ENCODE measurements at places on chromosomes 3 and 15.

GRCh38 chr3:195838714-195839113 lies 27.0 kb upstream of the MUC4 start:
- no peak for DNase-seq

GRCh38 chr15:68583321-68583720 lies 4.5 kb downstream of the CORO2B start:
- no peak for DNase-seq

DNA sequence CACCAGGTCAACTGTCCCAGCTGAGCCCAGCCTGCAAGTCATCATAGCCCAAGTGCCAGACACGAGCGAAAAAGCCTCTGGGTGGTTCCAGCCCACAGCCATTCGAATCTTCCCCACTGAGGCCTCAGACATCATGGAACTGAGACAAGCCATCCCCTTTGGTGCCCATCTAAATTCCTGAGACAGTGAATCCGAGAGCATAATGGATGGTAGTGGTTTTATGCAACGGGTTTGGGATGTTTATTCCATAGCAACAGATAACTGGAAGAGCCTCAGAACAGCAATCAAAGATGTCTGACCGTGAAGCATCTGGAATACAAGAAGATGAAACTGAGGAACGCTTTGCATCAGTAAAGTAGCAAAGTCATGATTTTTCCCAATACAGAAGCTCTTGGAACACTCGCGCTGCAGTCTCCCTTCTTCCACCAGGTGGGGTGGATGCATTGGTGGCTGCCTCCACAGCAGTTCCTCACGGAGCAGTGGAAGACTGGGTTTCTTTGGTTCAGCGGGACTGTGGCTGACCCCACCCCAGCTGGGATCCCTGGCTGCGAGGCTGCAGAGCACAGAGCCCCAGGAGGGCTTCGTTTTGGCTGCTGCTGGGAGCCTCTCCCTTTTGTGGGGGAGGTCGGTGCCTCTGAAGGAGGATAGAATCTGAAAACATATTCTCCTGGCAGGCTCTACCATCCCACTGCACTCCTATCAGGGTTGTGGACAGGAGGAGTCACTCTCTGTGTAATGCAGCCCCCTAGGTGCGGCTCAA lies 26.4 kb upstream of the PDE8A start:
- DNase-seq: peak; percentile 85

- DNase-seq: peak; percentile 32
Observed at GRCh38 chr15:29268706-29269484, 727 bp downstream of the NSMCE3 start.

DNA sequence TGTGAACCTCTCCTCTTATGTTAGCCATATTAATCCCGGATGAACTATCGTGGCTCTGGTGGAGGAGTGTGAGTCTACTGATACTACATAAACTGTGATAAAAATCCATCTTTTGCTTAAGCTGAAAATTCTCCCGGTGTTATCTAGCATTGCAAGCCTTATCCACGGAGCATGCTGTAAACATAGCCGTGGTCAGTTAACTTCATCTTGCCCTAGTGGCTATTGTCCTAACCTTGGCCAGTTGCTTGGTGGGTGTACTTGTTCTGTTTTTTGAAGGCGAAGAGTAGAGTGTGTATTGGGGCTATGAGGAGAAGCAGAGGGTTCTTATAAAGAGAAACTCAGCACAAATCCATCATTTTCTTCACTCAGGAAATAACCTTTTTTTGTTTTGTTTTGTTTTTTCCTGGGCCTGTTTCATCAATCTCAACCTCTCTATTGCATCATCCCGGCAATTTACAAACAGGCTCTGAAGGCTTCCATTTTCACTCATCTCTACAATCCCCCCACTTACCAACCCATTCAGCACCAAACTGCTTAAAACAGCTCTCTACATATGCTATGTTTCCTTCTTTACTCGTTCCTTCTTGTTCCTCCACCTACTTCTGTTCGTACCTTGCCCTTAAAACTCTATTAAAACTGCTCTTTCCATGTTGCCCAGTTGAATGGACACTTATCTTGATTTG lies 135.5 kb upstream of the PTX3 start:
- no peak for DNase-seq

DNA sequence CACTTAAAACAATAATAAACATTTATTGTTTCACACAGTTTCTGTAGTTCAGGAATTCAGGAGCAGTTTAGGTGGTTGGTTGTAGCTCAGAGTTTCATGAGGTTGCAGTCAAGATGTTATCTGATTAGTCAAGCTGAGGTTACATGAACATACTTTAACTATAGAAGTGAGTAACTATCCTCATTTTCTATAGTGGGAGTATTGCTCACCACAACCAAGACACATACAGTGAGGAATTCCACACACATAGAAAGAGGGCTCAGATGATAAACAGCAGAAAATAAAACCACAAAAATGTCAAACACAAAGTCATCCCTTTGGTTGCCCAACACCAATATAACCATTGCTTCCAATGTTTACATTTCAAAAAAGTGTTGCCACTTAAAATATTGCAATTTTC lies 13.6 kb downstream of the SCN11A start:
- DNase-seq: peak; percentile 14

- DNase-seq: no peak
Observed at GRCh38 chr15:72342385-72342784, 22.4 kb upstream of the CELF6 start.
